ENCODE measurements at places on chromosomes 7 and 10.

- no peak for DNase-seq
Observed at GRCh38 chr7:130189343-130189742, 15.9 kb downstream of the TMEM209 start.

GRCh38 chr7:23254051-23254681 lies 7.6 kb downstream of the GPNMB start:
- DNase-seq: no peak

GRCh38 chr10:76138286-76138685 lies 706.9 kb downstream of the LRMDA start:
- DNase-seq: no peak

GRCh38 chr7:24762771-24763170 lies 5.5 kb upstream of the GSDME start:
- DNase-seq: no peak

- DNase-seq: no peak
Observed at GRCh38 chr10:69600761-69601330, 27.6 kb upstream of the NEUROG3 start.

DNA sequence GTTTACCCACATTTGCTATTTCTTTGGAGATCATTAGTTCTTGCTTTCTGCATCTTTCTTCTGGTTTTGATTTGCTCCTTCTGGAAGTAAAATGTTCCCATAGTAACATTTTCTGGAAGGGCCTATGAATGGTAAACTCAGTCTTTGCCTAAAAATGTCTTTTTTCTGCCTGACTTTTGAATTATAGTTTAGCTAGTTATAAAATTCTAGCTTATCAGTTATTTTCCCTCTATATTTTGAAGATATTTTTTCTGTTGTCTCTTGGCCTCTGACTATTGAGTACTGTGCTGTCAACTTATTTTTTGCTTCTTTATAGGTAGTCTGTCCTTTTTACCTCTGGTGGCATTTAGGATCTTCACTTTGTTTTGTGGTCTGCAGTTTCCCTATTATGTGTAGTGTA lies 21.6 kb upstream of the MTURN start:
- no peak for DNase-seq

DNA sequence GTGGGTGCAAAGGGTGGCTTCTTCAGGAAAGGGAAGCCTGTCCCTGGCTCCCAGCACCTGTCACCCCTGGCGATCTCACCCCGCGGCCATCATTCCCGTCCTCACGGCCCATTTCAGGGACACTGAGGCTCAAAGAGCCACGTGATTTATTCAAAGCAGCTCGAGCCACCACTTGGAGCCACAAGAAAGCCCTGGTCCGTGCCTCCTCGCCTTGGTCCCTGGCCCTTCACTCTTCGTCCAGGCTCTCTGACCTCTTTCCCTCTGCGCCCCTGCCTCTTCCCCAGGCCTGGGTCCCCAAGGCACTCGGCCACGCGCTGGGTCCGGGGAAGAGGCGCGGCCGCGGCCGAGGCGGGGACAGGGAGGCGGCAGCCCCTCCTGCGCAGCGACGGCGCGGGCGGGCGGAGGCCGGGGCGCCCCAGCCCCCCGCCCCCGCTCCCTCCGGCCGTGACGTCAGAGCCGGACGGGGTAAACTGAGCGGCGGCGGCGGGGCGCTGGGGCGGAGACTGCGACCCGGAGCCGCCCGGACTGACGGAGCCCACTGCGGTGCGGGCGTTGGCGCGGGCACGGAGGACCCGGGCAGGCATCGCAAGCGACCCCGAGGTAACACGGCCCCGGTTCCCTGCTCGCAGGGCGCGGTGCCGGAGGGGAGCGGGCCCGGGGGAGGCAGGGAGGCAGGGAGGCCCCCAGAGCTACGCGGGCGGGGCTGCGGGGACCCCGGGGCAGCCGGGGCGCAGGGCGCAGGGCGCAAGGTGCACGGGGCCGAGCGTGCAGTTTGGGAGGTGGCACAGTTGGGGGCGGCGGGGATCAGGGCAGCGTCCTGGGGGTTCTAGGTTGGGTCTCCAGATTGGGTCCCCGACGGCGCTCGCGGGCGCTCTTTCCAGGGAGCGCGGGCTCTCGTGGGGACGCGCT lies at the start of gene SLC18A2:
TSS of gene SLC18A2 (plus strand) at position 494 of the 909 bp plus-strand sequence. CDS start 580 bp downstream, outside the sequence.
- no peak for DNase-seq

DNA sequence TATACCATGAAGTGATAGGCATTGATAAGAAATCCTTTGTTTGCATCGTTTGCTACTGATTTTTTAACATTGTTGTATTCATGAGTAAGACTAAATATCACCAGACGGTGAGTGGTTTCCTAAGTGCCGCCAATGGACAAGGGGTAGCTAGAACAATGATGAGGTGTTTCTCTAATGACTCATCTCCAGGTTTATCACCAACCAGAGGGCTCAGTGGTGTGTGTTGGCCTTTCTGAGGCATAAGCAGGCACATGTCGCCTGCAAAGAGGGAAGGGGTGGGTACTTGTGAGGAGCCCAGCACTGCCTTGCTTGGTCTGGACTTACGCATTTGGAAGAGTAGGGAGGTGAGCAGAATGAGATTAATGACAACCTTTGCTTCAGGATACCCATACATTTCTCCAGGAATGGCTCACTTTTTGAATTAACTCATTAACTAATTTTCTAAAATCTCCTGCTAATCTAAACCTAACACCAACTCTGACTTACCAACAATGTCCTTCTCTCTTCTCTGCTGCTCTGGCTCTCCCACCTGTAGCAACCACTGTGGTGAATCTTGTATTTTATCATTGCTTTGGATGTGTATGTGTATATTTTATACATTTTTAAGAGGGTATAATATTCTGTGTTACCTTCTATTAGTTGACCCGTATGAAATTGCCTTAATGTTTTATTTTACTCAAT lies 722.6 kb downstream of the GRID1 start:
- DNase-seq: no peak

DNA sequence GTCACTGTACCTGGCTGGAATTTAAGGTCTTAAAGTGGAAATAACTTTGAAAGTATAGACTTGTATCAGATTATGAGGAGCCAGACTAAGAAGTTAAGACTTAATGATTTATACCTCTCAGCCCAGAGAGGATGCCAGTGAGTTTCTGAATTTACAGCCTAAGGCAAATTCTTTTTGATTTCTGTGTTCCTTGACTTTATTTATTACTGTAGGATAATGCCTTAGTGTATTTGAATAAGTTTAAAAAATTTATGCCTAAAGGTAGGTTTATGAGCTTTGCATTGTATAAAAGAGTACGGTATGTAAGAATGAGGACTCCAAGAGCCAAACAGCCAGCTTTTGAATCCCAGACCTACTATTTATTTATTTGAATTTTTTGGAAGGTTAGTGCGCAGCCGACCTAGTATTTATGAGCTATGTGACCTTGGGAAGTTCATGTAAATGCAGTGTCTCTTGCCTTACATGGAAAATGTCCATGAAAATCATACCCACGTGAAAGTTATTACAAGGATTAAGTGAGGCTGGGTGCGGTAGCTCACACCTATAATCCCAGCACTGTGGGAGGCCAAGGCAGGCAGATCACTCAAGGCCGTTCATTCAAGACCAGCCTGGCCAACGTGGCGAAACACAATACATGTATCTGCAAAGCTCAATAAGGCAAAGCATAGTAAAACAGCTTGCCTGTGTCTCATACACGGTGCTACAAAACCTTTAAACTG lies 174.6 kb downstream of the AUTS2 start:
- no peak for DNase-seq

DNA sequence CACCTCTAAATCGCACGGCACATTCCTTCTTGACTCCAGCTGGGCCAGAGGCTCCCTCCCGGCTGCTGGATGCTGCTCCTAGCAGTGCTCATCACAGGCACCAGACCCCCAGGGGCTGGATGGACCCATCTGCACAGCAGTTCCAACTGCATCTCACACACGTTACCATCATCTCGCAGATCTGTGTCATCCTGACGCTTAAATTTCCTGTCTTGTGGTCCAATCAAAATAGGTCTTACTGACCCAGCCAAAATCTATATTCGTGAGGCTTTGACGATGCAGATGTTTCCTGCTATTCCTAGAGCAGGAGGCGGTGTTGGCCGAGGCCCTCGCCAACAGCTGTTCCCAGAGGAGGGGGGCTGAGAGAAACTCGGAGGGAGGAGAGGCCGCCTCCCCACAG lies 108.0 kb downstream of the MKI67 start:
- no peak for DNase-seq

All from substantia nigra (tissue), 51 donors.